ENCODE measurements at places on chromosomes 4 and X.

- no peak for DNase-seq
Measured at GRCh38 chr4:146132445-146132844, 43.1 kb upstream of the LSM6 start.

DNA sequence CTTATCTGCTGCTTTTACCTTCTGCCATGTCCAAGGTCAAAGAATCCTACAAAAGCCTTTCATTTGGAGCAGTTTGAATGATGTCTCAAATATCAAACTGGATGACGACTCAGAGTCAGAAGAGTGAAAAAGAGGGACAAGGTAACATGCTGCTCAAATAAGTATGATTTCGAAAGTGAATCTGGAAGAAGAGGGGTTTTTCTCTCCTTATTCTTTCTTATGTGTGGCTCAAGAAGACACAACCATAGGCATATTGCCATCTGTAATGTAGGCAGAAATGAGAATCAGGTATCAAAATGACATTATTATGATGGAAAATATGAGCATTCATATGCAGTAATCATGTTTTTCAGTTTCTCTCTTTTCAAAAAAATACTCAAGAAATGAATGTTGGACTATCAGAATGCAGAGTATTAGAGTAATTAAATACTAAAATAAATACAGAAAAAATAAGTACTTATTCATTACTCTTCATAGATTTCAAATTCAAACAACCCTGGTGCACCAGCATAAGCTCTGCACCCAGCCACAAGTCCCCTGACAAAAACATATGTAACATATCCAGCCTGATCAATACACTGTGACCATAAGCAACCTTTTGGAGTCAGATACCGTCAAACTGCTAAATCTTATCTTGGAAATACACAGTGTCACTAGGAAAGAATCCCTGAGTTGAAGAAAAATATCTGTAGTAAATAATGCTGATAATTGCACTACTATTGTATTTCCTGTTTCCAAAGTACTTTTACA lies 468.6 kb downstream of the INPP4B start:
- no peak for DNase-seq

DNA sequence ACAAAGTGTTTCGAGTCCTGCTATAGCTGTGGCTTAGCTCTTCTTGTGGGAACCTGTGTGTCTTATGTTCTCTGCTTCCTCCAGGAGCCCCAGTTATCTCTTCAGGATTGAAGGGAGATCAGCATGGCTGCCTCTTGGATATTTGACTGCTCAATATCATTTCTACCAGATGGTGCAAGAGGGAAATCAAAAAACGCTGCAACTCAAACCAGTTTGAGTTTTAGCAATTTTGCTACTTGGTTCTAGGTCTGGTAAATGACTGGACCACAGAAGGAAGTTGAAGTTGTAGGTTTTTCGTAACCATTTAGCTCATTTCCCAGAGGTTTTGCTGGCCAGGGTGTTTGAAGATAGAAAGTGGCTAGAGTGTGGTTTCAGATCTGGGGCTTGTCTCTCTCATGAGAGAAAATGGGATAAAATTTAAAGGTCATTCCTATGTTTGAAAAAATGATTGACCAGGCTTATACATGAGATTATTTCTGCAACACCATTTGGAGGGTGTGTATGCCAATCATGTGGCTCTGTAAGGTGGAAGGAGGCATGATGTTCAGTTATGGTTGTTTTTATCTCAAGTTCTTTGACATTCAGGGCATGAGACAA lies 210.4 kb downstream of the SPRY1 start:
- no peak for DNase-seq

DNA sequence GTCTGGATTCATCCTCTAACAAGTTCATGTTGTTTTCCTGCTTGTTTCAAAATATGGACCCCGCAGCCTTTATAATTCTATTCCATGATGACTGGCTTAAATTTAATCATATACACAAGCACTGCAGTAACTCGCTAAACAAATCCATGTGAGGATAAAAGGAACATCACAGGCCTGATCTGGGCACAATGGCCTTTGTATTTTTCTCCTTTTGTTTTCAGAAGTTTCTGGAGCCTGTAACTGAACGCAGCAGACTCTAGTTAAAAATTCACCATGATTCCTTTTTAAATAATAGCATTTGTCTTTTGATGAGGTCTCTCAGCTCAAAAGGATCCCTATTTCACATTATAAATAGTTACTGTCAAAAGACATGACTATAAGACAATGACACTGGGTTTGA lies 30.2 kb upstream of the TMEM184C start:
- DNase-seq = no peak

All from right renal cortex interstitium (tissue), 3 donors.